ENCODE measurements at places on chromosomes 7 and 10. TPM values are rescaled to one million over a fixed set of nuclear protein-coding genes. Genes with fewer than 3 reads are reported as not detected.
A peak's percentile ranks its signal among the peaks of the same experiment; 100 is the strongest.

DNA sequence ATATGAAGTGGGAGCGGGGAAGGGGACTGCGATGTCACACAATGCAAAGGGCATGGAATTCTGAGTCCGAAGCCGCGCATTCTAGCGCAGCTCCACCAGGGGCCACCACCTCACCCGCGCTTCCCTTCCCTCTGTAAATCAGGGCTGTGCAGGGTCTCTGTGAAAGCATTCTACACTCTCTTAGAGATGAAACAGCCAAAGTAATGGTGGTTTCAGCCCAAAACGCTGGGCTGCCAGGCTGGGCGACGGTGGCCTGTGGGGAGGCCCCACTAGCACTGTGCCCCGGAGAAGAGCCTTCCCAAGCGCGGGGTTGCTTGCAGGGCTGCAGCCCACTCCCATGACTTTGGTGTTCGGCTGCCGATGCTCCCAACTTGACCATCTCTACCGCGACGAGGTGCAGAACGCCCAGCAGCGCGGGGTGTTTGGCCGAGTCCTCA is 11.4 kb downstream of the ATG9B start:
- peaks cover 14% of the 10 kb centered on the region for H3K36me3 ChIP-seq
- peak overlapping the region; percentile 18 for H3K27ac ChIP-seq
- DNase-seq = no peak
- peak overlapping the region; percentile 32 for H3K4me3 ChIP-seq
- peaks cover 70% of the 10 kb centered on the region for H3K4me1 ChIP-seq
- no peaks in the 10 kb centered on the region for H3K27me3 ChIP-seq

Gene NPC1L1
- not detected for total RNA-seq

Gene BLNK
- total RNA-seq = 0.94 TPM

DNA sequence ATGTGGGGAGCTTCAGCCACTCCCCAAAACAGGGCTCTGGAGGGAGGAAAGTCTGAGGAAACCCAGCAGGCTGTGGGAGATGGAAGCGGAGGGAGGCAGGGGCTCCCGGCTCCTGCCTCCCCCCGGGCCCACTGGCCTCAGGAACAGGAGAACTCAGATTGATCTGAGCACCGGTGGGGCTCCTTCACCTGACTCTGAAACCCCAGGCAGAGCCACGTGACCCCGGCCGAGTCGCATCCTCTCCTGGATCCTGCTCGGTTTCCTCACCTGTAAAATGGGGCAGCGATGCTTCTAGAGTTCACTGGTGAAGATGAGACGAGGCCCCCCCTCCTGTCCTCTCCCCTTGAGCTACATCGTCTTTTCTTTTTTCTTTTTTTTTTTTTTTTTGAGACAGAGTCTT is 33.6 kb downstream of the TCERG1L start:
- H3K27ac ChIP-seq = no peak overlapping the region
- no peaks in the 10 kb centered on the region for H3K4me1 ChIP-seq
- peaks cover 3% of the 10 kb centered on the region for H3K27me3 ChIP-seq
- no peak overlapping the region for H3K4me3 ChIP-seq
- no peaks in the 10 kb centered on the region for H3K36me3 ChIP-seq

GRCh38 chr7:46853451-46853850 is 728.5 kb downstream of the TNS3 start:
- no peak overlapping the region for H3K27ac ChIP-seq
- no peak for DNase-seq
- H3K4me1 ChIP-seq = no peaks in the 10 kb centered on the region
- H3K4me3 ChIP-seq = no peak overlapping the region

DNA sequence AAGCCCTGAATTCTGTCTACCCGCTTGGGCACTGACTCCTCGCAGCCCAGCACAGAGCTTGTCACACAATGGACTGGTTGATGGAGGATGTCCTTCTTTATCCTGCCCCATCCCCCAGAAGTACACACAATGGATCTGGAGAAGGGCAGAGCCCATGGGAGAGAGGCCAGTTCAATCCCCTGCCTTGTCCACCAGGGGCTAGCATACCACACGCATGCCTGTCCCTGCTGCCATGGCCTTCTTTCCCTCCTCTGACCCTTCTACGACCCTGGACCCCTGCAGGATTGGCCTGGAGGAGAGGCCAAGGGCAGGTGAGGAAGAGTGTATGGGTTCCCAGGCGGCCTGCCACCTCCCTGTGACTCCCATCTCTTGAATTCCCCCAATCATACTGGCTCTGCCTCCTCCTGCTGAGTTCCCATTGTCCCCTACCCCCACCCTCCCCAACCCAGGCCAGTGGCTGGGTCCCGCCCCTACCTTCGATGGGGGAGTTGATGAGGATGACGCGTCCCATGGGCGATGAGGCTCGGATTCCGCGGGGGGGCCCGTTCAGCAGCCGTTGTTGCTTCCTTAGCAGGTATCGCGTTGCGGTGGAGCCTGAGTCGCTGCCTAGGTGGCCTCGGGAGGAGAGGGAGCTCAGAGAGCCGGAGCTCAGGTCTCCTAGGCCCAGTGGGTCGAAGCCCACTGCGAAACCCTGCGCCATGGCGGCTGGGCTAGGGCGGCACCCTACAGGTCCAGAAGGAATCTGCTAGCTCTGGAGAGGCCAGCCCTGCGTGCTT is 1.2 kb downstream of the PDZD7 start:
- no peak overlapping the region for H3K27ac ChIP-seq
- peaks cover 24% of the 10 kb centered on the region for H3K4me1 ChIP-seq

DNA sequence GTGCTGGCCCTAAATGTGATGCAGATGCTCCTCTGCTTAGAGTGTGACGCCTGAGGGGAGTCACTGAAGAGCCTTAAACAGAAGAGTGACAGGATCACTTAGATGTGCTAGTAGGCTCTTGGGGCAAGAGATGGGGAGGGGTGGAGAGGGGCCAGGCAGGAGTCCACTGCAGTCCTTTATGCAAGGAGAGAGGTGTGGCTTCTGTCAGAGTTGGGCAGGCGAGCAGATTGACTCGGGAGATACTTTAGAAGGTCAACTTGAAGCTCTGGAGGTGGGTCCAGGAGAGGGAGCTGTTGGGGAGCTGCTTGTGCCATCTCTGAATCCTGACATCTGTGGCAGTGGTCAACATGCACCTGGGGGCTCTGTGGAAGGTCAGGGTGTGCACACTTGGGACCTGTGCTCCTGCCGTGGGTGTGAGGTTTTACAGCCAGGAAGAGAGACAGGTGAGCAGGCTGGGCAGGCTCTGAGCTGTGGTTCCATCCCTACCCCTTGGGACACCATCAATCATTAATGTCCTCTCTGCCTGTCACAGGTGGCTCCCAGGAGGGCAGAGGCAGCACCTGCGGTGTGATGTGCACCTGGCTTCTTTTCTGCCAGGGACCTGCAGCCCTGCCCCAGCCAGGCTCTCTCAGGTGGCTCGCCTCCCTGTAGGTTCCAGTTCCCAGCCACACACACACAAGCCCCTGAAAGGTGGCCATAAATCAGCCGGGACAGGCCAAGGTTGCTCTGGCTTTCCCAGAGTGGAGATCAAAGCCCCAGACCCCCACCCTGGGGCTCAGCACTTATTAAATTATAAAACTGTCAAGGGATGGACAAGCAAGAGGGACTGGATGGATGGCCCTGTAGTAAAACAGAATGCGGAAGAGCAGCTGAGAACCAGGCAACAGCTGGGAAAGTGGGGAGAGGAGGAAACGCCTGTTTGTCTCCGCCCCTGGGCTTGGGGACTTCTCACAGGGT is 14.0 kb downstream of the NEURL1 start:
- H3K36me3 ChIP-seq = no peaks in the 10 kb centered on the region
- H3K4me1 ChIP-seq = peaks cover 10% of the 10 kb centered on the region
- H3K4me3 ChIP-seq = no peak overlapping the region
- DNase-seq = no peak
